Stimulated activated naive CD8-positive, alpha-beta T cell treated with anti-CD3 and anti-CD28 coated beads, Interleukin-15, amount 100 ng/mL, for 72 hours (primary cell): ENCODE measurements at places on chromosomes 1 and 21.

DNA sequence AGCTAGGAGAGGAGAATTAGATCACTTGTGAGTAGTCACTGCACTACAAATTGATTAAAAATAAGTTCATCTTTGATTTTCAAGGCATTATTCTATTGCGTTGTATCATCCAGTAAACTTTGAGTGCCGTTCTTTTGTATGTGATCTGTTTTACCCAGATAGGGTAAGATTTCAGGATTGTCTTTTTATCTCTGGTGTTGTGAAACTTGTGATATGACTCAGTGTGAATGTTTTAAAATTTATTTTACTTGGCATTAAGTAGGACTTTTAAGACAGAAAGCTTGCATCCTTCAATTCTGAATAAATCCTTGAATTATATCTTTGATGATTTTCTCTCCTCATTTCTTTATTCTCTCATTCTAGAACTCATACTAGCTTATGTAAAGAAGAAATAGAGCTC, 93.3 kb upstream of the ADAMTS5 start:
- DNase-seq: no peak

DNA sequence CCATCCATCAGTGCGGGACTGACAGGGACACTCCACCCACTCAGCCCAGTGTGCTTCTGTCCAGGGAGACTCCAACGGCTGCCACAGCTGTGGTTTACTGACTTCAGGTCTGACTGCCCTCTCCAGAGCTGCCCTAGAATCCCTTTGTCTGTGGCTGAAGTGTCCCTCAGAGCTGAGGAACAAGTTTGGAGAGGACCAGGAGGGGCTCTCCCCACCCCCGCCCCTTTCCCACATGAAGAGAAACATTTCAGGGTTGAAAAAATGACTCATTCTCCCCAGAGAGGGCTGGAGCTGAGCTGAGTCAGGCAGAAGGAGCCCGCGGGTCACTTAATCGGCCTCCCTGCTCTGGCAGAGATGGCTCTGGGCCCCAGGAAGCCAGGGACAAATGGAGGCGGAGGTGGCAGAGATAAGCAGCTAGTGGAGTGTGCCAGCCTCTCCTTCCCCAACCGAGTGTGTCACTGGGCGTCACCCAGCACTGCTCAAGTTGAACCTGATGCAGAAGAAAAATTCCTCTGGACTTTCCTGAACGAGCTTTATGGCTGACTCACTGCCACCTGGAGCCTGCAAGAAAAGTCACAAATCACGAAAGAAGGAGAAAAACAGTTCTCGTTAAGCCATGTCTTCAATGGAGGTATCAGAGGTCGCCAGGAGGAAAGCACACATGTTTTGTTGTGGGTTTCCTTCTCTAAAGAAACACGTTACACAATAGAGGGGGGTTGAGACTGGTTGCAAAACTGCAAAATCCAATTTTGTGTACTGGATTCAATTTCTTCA, 34.3 kb upstream of the ECE1 start:
- peak; percentile 79 for DNase-seq

- DNase-seq: no peak
These were observed 719.5 kb upstream of the TMPRSS15 start for GRCh38 chr21:19123053-19123452.

- DNase-seq: no peak
These were observed 10.7 kb downstream of the TMEM81 start for GRCh38 chr1:205073511-205073910.

- no peak for DNase-seq
These were observed 4.8 kb downstream of the RIPK4 start for GRCh38 chr21:41761934-41762635.

GRCh38 chr1:88680911-88681622, 3.0 kb upstream of the PKN2 start:
- no peak for DNase-seq

DNA sequence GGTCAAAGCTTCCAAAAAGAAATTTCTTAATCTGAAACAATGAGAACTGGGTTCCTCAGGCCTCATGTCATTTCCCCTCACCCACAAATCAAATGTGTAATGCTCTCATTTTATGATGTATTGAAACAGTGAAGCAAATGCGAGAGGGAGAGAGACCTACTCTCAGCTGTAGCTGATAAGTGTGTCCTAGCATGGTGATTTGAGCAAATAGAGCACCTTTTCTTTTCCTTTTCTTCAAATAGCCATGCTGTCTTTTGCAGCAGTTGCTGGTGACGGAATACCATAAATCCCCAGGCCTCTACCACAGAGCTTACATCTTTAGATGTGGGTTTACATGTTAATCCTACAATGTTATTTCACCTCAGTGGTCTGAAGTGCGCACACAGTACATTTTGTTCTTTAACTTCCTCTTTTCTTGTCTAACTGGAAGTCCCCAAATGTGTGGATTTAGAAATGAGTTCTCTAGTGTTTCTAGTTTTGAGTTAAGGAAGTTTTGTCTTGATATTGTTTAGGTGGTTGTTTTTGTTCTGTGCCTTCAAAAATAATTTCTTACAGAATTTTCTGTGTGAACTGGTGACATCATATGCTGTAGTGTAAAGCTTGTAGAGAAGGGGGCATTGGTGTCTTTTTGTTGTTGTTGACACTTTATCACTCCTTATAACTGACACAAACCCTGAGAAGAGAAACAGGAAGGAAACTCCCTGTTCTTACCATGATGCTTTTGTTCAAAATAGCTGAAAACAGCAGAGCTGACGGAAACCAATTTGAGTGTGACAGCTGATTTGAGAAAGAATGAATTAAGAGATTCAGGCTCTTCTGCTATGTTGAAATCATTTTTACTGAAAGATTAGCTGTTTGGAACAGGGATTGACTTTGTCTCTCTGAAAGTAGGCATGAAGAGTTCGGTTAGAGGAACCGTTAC, 12.2 kb downstream of the SMAP2 start:
- DNase-seq: peak; percentile 77
